ENCODE measurements at places on chromosomes 7 and 10.

DNA sequence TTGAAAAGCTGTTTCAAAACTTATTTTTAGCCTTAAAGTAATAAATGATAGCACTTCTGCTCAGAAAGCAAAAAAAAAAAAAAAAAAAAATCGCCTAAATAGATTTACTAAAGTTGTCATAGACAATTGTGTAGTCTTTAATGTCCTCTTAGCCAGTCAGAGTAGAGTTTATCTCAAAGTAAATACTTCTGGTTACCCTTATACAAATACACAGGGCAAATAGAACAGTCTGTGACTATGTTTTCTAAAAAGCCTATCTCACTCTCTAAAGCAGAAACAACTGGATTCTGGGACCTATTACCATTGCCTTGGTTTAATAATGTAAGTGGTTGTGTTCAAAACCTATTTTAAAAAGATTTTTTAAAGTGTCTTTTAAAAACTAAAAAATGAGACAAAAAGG is 156.2 kb upstream of the THSD7A start:
- no peak for DNase-seq

DNA sequence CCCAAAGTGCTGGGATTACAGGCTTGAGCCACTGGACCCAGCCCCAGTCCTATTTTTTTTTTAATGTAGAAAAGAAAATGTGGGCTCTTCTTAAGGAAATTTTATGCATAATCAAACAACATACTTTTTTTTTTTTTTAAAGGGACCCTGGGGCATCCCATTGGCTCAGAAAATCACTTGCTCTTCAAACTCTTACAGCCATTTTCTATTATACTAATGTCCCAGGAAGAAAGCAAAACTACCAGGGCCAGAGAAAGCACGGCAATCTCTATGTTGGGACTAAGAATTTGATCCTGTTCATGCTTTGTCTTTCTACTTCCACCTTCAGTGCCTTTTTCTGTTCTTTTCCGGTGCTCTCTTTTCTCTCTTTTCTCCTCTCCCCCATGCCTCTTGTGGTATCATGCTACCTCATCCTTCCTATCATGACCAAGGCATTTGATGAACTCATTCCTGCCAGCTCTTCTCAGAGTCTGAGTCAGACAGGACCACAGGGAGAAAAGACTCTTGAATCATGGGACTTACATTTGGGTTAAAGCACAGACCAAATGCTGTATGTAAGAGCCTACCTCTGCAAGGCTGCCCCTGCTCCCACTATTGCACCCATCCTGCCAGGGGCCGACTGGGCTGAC is 76.4 kb upstream of the CCNY start:
- no peak for DNase-seq

GRCh38 chr10:32577448-32577847 is 131.5 kb downstream of the CCDC7 start:
- DNase-seq: no peak

GRCh38 chr10:14020037-14020664 is 310.6 kb downstream of the FRMD4A start:
- DNase-seq: no peak

DNA sequence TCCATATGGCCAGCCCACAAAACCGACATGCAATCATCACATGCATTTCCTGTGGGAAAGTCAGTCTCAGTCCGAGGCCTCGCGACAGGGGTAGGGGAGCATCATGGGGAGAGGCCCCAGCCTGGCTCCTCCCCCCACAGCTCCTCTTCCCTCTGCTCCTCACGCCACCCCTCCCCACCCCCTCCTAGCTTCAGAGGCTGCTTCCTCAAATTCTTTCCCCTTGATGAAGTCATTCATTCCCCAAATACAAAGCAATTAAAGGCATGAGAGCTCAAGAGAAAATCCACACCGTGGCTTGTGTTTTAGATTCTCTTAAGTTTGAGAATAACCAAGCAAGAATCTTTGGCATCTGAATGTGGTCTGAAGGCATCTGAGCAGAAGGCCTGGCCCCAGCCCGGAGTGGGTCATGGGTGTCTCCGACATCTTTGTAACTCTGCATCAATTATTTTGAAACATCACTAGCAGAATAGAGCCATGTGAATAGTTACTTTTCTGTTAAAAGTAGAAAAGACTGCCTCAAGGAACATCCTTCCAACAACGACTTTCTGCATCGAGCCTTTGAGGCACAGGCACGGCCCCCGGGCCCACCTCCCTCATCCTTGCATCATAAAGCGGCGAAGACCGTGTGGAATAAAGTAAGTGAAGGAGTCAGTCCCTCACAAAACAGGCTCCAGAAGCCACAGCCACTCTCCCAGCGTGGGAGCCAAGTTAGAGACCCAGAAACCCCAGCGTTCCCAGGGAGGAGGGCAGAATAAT is 90.9 kb downstream of the DIP2C start:
- no peak for DNase-seq

GRCh38 chr7:4806983-4807597 is 31.7 kb downstream of the AP5Z1 start:
- no peak for DNase-seq

DNA sequence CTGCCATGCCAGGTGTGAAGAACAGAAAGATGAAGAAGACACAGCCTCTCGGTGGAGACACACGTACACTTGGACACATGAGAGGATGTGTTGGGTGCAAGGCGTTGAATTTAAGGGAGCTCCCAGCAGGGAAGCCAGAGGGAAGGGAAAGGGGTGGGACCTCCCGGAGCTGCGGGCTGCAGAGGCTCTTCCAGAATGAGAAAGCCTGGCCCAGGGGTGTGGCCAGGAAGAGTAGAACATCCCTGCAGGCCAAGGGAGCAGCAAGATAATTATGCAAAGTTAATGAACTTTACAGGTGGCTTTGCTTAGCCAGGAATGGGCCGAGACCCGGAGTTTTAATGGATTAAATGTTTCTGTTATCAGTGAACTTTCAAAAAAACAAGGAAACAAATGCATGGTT is 270.3 kb downstream of the KLF6 start:
- DNase-seq: no peak

DNA sequence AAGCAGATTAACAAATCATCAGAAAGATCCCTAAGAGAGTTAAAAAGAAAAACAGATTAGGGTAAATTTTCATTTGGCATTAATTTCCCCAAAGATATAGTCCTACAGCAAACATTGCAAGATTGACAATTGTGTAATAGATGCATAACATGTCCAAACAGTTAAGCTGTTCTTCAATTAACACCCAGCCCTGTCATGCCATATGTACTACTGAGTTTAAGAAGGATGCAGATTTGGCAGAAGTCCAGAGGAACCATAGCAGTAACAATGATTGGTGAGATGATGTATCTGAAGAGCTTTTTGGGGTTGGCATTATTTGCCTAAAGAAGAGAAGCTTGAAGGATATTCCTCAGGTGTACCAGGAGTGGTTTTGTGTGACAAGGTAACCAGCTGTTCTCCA is 287.6 kb downstream of the LRMDA start:
- no peak for DNase-seq

- DNase-seq: no peak
These were observed 283.6 kb upstream of the KLF6 start for GRCh38 chr10:4068629-4069028.

GRCh38 chr10:92387289-92387940 is 96.4 kb downstream of the MARCHF5 start:
- DNase-seq: peak; percentile 90

DNA sequence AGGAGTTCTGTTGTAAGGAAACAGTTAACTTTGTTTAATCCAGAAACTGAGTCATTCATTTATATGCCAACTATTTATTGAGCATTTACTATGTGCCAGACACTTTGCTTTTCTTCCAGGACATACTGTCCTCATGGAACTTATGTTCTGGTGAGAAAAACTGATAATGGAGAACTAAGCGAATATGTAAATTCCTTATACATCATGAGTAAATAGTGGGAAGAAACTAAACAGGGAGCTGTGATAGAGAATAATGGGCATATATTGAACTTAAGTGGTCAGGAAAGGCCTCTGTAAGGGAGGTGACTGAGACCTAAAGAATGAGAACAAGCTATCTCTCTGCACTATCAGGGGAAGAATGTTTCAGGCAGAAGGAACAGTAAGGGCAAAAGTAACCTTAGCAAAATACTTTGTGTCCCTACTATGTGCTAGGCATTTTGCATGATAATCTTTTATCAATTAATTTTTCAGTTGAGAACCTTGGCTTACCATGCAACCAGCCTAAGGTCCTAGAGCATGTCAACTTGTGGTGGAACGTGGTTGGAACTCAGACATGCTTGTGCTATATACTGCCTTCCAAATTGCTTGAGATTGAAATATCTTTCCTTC is 45.4 kb downstream of the ST7 start:
- DNase-seq: no peak

GRCh38 chr10:49351669-49352068 is 44.2 kb downstream of the DRGX start:
- DNase-seq: no peak
